ENCODE measurements at places on chromosomes 5 and 9.

DNA sequence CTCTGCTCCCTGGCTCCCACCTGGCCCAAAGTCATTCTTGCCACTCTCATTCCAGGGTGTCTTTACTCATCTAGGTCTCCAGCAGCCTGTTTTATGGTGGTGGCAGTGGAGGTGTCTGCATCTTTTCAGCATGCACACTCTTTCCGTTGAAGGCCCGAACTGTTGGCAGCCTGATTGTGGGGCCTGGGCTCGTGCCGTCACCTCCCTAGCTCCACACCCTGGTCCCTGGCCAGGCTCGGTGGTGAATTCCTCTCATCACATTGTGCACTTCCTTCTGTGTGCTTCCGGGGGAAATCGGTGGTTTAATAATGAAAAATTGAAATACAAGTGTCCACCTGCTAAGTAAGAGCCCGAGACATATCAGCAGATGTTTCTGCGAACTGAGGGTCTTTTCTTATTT, 214.3 kb downstream of the TRIO start:
- no peak for DNase-seq

DNA sequence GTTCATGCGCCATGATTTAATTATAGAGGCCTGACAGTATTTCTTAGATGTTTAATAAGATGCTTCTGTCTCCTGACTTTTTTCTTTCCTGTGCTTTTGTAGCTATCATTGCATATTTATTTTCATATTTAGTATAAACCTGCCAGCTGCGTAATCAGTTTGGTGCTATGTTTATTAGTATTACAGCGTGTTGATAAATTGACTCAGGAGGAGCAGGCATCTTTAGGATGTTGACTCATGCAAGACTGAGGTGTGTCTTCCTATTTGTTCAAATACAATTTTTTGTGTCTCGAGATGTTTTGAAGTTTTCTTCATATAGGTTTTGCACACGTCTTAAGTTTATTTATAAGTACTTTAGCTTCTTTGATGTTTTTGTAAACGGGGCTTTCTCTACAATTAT, 35.9 kb upstream of the EXOC3 start:
- no peak for DNase-seq

DNA sequence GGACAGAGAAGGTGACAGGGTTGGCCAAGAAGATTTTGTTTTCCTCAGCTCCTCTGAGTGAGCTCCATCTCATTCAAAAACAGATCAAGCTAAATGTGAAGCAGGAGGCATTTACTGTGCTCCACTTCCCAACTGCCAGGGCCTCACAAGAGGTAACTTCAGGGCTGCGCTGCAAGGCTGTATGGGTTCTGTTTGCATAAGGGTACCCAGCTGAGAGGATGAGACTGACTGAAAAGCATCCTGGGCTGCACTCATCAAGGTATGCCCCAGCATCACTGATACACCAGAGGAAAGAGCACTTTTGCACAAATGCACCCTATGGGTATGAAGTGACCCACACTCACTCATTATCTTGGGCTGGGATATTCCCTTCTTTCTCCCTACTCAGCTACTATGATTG, 316.2 kb upstream of the HAPLN1 start:
- DNase-seq, result no peak

DNA sequence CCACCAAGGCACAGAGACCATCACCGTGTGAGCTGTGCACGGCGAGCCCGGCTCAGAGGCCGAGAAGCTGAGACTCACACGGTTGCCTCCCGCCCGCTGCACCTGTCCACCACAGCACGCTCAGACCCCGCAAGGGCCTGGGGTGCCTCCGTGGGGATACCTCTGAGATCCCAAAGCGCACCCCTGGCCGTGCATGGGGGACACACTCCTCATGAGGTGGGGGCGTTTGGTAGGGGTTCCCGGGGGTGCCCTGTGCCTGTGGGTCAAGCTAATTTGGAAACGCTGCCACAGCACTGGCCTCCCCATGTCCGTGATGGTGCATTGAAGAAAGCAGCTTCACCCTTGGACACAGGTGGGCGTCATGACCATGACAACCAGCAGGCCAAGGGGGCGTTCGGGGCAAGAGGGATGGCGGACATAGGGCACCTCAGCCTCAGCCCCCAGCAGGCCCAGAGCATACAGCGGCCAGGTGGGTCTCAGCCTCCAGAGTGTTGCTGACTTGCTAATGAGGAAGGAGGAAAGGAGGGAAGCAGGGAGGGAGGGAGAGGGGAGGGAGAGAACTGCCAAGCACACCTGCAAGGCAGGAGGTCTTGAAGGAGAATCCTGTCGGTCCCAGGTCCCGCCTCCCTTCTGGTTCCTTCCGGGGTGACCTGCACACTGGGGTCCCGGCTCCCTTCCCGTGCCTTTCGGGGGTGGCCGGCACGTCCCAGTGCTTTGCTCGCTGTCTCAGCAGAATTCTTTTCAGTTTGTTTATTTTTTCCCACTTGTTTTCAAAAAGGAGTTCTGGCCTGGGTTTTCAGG, 34.7 kb downstream of the GLT6D1 start:
- DNase-seq, result no peak

GRCh38 chr9:94984891-94985476, 258.5 kb downstream of the AOPEP start:
- no peak for DNase-seq

DNA sequence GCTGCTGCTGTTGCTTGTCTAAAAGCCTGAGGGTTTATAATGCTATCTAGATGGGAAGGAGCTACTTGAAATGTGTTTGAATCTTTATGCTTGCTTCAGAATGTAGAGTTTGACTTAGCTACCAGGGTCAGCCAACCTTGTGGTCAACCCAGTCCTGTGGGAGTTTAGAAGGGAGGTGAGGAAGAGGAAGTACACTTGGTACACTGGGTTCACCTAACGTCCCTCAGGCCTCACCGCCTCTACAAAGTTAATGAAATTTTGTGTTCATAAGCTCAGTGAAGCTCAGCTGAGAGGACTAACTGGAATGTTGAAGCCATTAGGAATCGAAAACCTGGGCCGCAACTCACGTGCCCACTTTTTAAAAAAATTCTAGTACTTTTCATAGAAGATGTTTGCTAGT, 10.7 kb downstream of the IQGAP2 start:
- DNase-seq, result no peak

- no peak for DNase-seq
Measured at GRCh38 chr5:16619136-16619535, 2.3 kb upstream of the RETREG1 start.

DNA sequence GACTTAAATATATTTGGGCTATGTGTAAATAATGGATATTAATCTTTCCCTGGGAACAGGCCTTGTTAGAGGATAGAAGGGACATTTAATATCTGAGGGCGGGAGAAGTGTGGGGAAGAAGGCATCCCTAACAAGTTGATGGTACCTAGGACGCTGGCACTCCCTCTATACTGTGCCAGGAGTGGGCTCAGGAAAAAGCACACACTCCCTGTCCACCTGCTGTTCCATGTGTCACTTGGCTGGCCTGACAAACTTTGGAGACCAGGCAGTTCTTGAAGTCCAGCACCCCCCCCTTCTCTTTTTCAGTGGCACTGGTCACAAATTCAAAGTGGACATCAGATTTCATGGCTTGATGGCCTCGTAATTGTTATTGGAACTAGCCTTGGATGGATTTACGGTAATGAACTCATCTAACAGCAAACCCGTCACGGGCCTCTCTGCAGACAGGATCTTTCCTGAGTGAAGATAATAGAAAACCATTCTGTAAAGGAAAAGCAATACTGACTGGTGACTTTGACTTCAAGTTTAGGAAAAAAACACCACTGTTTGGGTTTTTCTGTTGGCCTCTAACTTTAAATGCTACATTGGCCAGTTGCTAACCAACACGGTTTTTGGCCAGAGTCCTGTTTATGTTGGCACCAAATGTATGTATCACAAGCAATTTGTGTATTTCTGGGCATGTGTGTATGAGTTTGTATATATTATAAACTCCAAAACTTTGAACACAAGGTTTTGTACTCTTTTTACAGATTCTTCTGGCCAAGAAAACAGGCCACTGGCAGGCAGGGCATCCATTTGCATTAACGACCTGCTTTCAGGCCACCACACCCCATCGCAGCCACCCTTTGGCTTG, 552.6 kb downstream of the CCDC171 start:
- no peak for DNase-seq

- DNase-seq, result no peak
Measured at GRCh38 chr5:126403876-126404275, 19.3 kb upstream of the GRAMD2B start.

DNA sequence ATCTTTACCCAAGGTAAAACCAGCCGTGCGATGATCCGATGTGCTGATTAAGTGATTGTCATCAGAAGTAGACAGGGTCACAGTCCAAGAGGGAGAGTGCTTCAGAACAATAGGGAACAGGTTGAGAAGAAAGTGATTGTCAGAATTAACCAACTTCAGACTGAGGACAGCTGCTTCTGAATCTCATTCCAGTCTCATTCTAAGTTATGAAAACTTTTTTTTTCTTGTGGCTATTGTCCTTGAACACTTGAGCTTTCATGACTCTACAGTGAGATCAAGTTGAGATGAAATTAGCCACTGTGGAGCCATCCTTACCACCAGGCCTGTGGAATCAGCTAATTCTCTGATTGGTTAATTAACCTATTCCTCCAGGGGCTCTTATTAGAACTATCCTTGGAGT, 159.9 kb upstream of the WWC1 start:
- no peak for DNase-seq

- no peak for DNase-seq
Measured at GRCh38 chr9:3018691-3019230, 174.9 kb upstream of the PUM3 start.

- DNase-seq, result no peak
Measured at GRCh38 chr5:173246511-173246910, 11.5 kb upstream of the NKX2-5 start.

DNA sequence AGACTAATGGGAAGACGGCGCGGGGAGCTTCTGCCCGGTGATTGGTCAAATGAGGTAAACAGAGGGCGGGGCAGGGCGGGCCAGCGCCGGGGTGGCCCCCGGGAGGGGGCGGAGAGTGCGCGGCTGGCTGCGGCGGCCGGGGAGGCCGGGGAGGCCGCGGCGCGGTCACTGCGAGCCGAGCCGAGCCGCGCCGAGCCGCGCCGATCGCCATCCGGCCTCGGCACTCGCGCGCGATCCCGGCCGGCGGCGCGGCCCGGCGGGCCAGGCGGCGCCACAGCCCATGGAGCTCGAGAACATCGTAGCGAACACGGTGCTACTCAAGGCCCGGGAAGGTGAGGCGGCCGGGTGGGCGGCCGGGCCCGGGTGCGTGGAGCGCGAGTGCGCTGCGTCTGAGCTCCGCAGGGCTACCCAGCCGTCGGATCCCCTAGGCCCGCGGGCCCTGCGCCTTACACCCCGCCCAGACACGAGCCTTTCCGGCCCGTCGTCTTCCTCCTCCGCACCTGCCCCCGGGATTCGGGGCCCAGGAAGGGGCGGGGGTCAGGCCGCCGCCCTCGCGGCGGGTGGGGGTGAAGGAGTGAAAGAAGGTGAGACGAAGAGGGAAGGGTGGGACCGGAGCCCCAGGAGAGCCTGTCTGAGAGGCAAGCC, at the start of gene GRK6:
Gene GRK6 (plus strand): TSS at position 111 of the 645 bp plus-strand sequence. CDS start 170 bp downstream, at position 281.
- peak; percentile 81 for DNase-seq

DNA sequence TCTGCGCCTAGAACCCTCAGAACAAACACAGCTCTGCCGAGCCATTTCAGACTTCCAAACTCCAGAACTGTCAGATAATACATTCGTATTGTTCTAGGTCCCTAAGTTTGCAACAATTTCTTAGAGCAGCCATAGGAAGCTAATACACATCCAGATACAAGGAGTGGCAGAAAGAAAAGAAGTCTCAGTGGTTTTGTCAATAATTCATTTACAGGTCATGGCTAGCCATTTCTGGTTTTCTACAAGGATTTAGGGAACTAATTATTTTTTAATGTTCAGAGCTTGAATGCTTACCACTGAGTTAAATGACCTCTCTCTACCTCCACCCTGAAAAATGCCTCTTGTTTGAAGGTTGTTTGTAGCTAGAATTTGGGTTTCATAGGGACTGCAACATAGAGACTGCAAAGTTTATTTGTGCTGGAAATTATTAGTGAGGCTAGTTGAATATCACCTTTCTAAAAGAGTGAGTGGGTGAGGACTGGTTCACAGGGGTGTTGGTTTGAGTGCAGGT, 15.5 kb upstream of the ERMP1 start:
- no peak for DNase-seq

DNA sequence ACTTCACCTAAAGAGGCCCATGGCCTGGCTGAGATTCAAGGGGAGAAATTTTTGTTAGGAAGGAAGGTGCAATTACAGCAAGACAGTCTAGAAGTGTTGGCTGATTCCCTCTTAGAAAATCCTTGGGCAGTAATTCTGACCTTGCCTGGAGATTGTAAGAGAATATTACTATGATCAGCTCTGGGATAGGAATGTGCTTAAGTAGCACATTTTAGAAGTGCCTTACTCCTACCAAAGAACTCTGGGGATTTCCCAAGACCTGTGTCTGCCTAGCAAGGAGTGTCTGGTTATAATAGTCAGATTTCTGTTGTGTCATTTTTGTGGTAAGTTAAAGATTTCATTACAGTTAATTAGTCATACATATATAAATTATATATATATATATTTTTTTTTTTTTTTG, 52.3 kb downstream of the NLN start:
- peak; percentile 4 for DNase-seq

DNA sequence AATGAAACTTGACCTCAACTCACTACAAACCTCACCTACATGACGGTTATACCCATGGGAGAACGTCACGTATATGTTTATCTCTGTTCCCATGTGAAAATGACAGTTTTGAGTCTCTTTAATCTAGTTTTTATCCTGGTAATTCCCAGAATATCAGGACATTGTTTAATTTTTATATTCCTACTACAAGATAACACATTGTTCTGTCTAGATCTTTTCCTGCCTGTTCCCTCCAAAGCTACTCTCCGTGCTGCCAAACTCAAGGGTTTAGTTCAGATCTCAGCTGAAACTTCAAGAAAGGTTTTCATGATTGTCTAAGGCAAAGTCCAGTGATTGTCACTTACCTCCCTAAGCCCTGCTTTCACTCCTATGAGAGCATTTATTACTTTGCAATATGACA, 1159.4 kb upstream of the SEMA6A start:
- DNase-seq, result no peak

DNA sequence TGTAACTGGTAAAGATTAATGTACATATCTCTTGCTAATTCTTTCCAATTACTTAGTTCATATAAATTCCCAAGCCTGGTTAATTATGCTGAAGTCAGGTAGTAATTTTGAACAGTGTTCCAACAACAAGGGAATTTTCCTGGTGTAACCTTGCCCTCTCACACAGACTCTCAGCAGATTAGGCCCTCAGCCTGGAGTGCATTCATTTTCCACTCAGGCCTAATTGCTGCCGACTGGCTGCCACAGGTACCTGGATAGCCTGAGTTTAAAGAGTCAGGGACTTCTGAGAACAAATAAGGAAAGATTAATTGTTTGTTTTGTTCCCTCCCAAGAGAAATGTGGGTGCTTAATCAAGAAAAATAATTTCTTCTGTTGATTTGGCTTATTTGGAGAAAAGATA, 71.4 kb downstream of the PPIC start:
- no peak for DNase-seq

DNA sequence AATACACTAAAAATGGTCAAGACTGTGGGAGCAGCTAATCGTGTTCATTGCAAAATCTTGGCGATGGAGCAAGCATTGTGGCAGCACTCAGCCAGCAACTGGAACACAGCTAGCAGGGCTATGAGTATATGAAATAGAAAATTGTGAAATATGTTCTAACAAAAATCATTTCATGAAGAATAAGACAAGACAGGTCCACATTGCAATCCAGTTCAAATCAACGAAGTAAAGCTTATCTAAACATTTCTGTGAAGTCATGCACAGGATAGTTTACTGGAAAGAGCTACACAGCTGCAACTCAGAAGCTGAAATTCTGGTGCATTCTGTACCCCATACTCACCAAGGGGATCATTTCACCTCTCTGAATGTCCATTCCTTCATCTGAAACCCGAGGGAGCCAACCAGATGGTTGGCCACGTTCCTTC, 5.3 kb upstream of the NFIL3 start:
- no peak for DNase-seq
